ENCODE measurements at places on chromosomes 16 and 17.

GRCh38 chr17:6558276-6558675 is 1.9 kb upstream of the PITPNM3 start:
- no peak overlapping the region for H3K27ac ChIP-seq
- no peak for DNase-seq
- no peak overlapping the region for H3K4me3 ChIP-seq
- peaks cover 12% of the 10 kb centered on the region for H3K27me3 ChIP-seq
- H3K4me1 ChIP-seq, result peaks cover 8% of the 10 kb centered on the region
- H3K36me3 ChIP-seq, result no peaks in the 10 kb centered on the region

- H3K27ac ChIP-seq, result no peak overlapping the region
- no peaks in the 10 kb centered on the region for H3K4me1 ChIP-seq
- no peak overlapping the region for H3K4me3 ChIP-seq
- no peaks in the 10 kb centered on the region for H3K36me3 ChIP-seq
- H3K27me3 ChIP-seq, result peaks cover 6% of the 10 kb centered on the region
Measured at GRCh38 chr16:71360378-71360777, 1.9 kb downstream of the CALB2 start.

DNA sequence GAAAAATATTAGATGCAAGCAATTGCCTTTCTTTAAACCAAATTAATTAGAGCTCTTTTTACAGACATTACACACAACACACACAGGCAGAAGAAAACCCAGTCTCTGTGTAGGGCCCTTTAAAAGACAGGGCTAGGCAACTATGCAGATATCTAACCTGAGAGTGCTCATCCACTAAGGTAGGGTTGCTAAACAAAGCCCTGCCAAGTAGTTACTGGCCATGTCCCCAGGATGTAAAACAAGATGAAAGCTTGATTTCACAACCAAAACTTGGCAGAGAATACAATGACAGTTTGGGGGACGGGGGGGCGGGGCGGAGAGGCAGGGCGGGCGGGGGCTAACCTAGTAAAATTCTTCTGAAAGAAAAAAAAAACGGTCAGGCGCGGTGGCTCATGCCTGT is 669.0 kb upstream of the CA10 start:
- peaks cover 1% of the 10 kb centered on the region for H3K27me3 ChIP-seq
- no peaks in the 10 kb centered on the region for H3K36me3 ChIP-seq
- no peak overlapping the region for H3K27ac ChIP-seq

DNA sequence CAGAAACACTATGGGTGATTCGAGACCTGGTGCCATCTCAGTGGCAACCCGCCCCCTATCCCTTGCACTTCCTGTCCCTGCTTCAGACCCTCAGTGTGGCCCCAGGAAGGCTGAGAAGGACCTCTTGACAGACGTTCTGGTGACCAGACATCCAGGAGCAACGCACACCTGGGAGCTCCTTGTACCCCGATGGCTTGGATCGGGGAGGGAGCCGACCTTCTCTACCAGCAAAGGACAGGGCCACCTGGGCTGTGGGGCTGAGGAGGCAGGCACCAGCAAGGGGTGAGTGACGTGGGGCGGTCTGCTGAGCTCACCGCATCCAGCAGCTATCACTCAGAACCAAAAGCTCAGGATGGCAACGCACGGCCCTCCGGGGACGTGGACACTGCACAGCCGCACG is 27.2 kb downstream of the UNKL start:
- no peak for DNase-seq
- no peak overlapping the region for H3K4me3 ChIP-seq
- no peak overlapping the region for H3K27ac ChIP-seq
- peaks cover 3% of the 10 kb centered on the region for H3K36me3 ChIP-seq
- no peaks in the 10 kb centered on the region for H3K4me1 ChIP-seq

- no peaks in the 10 kb centered on the region for H3K4me1 ChIP-seq
- peaks cover 4% of the 10 kb centered on the region for H3K27me3 ChIP-seq
- no peak within 1 kb of the TSS for H3K4me3 ChIP-seq
- H3K27ac ChIP-seq, result no peak within 1 kb of the TSS
Measured at GRCh38 chr16:87936375-87937230, at the start of gene CA5A. TSS of gene CA5A (minus strand) at chr16:87936529. CDS start at chr16:87936450, 79 bp downstream.

DNA sequence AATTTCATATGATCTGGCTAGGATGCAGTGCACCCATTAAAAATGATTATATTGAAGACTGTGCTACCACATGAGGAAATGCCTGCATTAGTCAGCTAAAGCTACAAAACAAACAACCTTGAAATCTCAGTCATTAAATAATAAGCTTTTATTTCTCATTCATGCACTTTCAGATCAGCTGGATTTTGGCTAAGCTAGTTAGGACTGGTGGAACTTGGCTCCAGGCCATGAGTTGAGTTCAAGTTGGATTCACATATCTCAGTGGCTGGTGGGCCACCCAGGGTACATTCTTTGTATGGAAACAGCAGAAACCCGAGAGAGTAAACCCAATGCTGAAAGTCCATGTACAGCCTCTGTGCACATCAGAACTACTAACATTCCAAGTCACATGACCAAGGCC is 6.4 kb upstream of the SLFN12L start:
- no peak overlapping the region for H3K27ac ChIP-seq
- no peak overlapping the region for H3K4me3 ChIP-seq
- no peak for DNase-seq

DNA sequence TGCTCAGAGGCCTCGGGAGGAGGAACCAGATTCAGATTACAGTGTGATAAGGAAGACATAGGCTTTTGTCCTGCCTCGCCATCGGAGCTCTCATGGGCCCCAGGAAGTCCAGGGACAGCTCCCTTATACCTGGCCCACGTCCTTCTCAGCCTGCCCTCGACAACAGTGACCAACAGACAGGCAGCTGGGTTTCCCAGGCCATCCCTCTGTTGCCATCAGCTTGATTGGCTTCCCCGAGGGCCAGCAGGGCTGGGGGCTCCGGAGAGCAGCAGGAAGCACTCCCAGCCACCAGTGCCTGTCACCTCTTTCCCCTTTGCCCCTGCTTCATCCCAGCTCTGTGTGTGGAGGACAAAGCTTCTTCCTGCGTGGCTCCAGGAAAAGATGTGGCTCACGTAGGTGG is 17.6 kb downstream of the CD300A start:
- H3K36me3 ChIP-seq, result peaks cover 70% of the 10 kb centered on the region
- H3K4me1 ChIP-seq, result peaks cover 74% of the 10 kb centered on the region
- peak overlapping the region; percentile 98 for H3K27ac ChIP-seq
- no peak for DNase-seq
- H3K4me3 ChIP-seq, result no peak overlapping the region

DNA sequence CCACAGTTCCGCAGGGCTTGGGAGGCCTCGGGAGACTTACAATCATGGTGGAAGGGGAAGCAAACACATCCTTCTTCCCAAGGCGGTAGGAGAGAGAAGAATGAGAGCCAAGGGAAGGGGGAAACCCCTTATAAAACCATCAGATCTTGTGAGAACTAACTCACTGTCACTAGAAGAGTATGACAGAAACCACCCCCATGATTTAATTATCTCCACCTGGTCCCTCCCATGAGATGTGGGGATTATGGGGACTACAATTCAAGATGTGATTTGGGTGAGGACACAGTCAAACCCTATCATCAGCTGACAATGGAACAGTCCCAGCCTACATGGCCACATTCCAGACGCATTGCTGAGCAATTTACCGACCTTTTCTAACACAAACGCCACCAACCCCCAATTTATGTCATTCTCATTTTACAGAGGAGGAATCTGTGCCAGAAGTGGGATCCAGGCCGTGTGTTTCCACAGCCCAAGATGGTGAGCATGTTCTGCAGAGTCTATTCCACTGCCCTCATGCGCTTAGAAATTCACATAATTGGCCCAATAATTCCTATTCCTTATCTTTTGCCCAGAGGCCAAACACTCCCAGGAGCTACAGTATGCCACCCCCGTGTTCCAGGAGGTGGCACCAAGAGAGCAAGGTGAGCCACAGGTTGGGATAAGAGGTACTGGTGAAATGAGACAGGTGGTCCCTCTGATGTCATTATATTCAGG is 17.3 kb downstream of the MILR1 start:
- H3K27ac ChIP-seq, result no peak overlapping the region
- H3K4me3 ChIP-seq, result no peak overlapping the region
- H3K36me3 ChIP-seq, result no peaks in the 10 kb centered on the region
- no peak for DNase-seq

GRCh38 chr17:47669081-47669480 is 19.4 kb downstream of the KPNB1 start:
- no peak overlapping the region for H3K4me3 ChIP-seq
- peaks cover 7% of the 10 kb centered on the region for H3K4me1 ChIP-seq
- H3K27me3 ChIP-seq, result peaks cover 2% of the 10 kb centered on the region
- no peak overlapping the region for H3K27ac ChIP-seq

DNA sequence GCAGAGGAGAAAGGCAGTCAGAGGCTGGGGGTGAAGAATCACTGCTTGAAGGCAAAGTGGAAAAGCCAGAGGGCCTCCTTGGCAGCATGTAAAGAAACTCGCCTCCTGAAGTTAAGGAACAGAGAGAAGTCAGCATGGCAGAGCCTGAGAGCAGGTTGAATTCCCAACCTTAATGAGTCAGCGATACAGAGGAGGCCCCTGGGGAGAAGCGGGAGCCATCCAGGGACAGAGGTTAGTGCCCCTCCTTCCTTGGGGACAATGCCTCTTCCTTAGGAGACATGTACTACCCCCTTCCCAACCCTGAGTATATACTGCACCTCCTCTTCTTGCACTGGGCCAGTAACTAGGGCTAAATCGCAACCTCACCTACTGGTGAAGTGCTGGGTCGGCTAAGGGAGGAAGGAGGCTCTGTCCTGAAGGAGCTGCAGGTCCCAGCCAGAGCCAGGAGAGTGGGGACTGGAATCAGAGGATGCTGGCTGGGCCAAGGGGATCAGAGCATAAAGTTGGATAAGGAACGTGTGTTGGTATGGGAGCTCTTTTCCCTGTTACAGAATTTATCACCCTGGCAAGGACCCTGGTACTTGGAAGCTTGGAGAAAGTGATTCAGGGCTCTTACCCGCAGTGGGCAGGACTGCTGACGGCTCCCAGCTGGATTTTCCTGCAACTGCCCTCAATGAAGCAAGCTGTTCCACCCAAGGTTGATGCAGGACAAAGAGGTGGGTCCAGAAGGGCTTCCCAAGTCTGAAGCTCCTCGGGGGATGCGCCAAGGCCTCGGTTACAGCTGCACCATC is 5.4 kb upstream of the AANAT start:
- H3K36me3 ChIP-seq, result no peaks in the 10 kb centered on the region
- peaks cover 3% of the 10 kb centered on the region for H3K27me3 ChIP-seq
- H3K4me3 ChIP-seq, result no peak overlapping the region
- H3K27ac ChIP-seq, result no peak overlapping the region
- H3K4me1 ChIP-seq, result peaks cover 7% of the 10 kb centered on the region

Measured in immature natural killer cell (primary cell).